ENCODE measurements at places on chromosomes 3 and 15.

DNA sequence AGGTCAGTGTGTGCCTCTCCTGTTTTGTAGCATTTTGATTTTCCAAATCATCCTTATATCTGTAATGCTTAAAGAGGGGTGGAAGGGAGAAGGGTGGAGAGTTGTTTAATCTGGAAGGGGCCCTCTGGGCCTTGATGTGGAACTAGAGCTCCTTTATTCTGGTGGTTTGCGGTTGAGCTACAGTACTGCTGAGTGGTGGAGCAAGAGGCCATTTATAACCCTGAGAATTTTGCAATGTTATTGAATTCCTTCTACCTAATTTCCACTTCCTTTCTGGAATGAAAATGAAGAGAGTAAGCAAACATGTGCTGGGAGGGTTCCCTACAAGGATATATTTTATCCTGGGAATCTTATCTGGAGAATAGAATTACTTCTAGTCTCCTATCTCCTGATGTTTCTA lies 35.3 kb upstream of the TUBGCP5 start:
- no peak for DNase-seq

GRCh38 chr3:20064796-20065564 lies 24.7 kb downstream of the KAT2B start:
- DNase-seq: no peak

DNA sequence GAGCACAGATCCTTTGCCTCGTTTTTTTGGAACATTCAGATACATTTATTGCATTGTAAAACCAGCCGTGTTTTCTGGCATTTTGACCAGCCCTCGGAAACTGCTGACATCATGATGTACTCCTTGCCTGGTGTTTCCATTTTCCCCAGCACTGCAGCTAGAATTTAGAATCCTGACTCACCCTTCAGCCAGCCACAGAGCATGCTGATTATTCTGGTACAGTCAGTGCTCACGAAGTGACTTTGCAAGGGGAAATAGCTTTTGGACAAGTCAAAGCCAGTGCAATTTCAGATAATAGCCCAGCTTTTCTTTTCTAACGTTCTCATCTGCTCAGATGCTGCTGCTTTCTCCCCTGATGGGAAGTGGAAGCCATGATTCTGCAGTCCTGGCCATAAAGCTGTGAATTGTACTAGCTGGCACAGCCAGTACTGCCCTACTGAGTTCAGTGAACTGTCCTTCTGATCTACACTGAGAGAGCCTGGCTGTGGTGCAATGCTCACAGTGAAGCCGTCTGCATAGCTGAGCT lies 12.1 kb upstream of the CNBP start:
- DNase-seq: no peak

GRCh38 chr15:43977072-43977884 lies 150.5 kb downstream of the WDR76 start:
- DNase-seq: no peak

DNA sequence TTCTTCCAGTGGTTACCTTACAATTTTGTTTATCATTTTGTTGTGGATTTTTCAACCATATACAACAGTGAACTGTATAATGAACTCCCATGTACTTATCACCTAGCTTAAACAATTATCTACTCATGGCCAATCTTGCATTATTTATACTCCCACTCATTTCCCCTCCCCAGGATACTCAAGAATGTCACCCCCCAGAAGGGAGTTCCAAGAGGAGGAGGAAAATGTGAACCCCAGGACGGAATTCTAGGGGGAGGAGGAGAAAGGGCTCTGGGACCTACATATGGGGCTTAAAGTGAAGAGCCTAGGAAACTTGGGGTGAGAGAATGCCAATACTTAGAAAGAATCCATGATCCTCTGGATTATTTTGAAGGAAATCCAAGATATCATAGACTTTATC lies 59.3 kb downstream of the TSC22D2 start:
- no peak for DNase-seq

DNA sequence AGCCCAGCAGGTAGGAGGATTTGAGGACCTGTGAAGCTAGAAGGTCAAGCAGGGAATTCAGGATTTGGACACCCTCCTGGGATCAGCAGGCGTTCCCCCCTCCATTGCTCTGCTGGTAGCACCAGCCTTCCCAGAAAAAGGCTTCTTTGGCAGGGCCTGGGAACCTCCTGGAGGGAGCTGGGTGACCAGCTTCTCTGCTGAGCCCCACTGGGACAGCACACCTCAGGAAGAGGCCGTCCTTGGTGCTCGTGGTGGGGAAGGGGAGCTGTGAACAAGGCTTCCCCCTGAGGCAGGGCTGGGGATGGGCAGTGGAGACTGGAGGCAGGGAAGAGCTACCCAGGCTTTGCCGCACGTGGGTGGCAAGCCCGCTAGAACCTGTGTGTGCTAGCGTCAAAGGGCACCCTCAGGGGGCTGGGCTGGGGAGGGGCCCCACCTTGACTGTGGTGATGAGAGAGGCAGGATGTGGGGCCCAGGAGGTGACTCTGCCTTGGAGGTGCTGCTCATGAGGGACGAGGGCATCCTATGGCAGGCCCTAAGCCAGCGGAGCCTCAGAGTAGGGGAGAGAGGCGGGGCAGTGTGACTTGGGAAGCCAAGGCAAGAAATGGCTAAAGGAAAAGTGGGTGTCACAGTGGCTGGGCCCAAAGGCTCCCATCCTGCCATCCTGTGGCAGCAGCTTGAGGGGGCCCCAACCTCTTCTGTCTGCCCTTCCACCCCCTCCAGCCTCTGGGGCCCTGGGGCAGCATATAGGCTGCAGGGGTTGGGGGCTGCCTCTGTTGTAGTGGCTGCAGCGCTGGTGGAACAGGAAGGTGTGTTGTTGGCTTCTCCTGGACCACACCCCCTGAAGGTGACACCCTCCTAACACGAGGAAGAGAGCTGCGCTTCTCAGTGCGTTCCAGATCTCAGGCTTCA lies 20.7 kb downstream of the KLF13 start:
- no peak for DNase-seq

DNA sequence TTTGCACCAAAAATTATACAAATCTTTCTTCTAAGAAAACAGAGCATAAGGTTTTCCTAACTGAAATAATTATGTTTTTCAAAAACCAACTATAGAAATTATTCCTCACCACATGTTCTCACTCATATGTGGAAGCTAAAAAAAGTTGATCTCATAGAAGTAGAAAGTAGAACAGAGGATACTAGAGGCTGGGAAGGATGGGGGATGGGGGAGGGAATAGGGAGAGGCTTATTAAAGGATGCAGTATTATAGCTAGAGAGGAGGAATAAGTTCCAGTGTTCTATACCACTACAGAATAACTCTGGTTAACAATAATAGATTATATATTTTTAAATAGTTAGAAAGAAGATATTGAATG lies 12.7 kb upstream of the TMEM212 start:
- DNase-seq: no peak

- DNase-seq: no peak
Observed at GRCh38 chr3:50551054-50551659, 16.4 kb downstream of the C3orf18 start.

DNA sequence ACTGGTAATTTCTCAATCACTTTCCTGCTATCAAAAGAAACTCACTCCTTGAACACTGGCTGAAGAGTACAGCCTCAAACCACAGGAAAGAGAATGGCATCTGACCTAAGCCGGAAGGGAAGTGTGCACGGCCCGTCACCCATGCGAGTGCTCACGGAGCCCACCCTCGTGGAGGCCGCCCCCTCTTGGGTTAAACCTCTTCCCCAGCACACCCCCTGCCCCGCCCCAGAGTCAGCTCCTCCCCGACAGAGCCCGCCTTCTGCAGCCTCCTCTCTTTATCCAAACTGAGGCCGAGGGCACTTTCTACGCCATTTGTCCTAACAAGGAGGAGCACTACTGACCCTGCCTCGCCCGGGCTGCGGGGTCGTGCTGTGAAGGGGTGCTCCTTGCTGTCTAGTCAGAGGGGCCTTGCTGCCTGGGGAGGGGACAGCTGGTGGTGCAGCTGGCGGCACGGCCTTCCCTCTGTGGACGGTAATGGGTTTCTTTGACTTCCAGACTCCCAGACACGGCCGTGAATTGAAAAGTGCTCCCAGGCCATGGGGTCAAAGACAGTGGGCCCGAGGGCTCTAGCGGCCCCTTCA lies 137.7 kb downstream of the NSMCE3 start:
- no peak for DNase-seq

GRCh38 chr15:51576286-51576850 lies 46.2 kb downstream of the DMXL2 start:
- no peak for DNase-seq

GRCh38 chr15:85785887-85786780 lies 8.6 kb downstream of the KLHL25 start:
- DNase-seq: no peak

All from stimulated activated naive B cell treated with anti-CD40 and anti-IgM and Interleukin-4, amounts not matched to agents 10 μg/mL and 1 μg/mL and 100 μg/mL, for 72 hours (primary cell).